Foreskin keratinocyte (primary cell): ENCODE measurements at places on chromosomes 7 and 10.

- DNase-seq = no peak
Measured at GRCh38 chr10:4656576-4657194, 169.3 kb upstream of the AKR1E2 start.

DNA sequence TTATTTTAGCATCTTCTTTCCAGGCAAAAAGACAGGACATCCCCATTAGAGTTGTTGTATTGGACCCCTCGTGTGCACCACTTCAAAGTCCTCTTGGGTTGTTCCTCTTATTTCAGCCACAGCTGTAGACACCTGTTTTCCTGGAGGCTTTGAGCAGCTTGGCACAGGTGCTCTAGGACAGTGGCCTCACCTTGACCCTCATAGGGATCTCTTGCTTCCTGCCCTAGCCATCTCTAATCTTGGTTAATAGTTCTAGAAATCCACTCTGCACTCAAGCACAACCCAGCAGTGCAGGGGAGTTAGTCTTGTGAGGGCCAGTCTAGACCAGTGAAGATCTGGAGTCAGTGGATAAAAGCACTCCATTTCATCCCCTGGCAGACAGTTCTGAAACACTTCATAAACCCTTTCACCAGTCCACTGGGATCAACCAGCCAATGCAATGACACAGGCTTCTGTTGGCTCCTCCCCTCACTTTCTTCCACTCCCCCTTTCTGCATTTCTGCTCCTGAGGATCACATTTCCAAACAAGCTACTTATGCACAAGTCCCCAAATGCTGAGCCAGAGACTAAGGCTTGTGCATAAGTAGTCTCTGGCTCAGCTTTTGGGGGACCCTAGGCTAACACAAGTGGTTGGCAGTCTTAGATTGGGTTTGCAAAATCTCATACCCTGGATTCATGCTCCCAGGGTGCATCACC is 131.5 kb upstream of the LAMB4 start:
- no peak for DNase-seq

GRCh38 chr7:91918356-91918755 is 22.3 kb upstream of the AKAP9 start:
- no peak for DNase-seq

DNA sequence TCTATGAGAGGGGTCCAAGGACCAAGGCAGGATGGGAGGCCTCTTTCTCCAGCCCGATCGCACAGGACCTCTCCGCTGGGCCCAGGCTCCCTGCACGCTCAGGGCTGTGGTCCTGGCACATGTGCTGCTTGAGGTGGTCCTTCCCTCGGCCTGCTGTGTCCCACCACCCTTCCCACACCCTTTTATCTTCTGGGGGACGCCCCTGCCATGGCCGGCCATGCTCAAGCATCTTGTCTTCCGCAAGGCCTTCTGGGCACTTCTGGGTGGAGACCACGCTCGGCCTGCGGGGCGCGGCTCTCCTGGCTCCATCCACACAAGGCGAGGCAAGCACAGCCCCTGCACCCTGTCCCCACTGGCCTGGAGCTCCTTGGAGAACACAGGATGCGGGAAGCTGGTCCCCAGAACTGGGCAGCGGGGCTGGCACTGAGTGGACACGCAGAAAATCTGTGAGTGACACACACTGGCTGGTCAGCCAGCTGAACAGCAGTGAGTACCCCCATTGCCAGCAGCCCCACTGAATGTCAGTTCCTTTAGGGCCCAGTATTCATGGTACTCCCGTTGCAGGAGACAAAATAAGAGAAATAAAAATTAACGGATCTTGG is 115.9 kb downstream of the TCERG1L start:
- no peak for DNase-seq
